Thoracic aorta (tissue), 2 donors: ENCODE measurements at places on chromosomes 13 and 19. TPM values are rescaled to one million over a fixed set of nuclear protein-coding genes. Genes with fewer than 3 reads are reported as not detected.

CCDC122 gene
- total RNA-seq = 1.1 TPM

DNA sequence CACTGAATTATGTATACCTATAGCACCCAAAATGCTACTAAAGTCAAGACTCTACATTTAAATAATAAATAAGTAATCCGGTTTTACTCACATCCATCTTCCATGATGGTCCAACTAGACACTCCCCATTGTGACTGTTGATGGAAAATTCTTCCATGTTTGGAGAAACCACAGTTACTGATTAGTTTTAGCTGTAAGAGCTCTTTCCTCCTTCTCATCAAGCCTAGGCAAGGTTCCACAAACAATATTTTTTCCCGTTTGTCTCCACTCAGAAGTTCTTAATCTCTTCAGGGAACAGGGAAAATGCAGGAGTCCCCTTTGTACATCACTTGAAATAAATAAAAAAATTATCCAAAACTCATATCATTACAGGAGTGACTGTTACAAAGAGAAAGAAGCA is 70.7 kb upstream of the EDNRB start:
- DNase-seq = no peak

PLD3 gene
- 531 TPM for total RNA-seq

C19orf85 gene
- total RNA-seq = not detected

CYP4F8 gene
- total RNA-seq = not detected

DNA sequence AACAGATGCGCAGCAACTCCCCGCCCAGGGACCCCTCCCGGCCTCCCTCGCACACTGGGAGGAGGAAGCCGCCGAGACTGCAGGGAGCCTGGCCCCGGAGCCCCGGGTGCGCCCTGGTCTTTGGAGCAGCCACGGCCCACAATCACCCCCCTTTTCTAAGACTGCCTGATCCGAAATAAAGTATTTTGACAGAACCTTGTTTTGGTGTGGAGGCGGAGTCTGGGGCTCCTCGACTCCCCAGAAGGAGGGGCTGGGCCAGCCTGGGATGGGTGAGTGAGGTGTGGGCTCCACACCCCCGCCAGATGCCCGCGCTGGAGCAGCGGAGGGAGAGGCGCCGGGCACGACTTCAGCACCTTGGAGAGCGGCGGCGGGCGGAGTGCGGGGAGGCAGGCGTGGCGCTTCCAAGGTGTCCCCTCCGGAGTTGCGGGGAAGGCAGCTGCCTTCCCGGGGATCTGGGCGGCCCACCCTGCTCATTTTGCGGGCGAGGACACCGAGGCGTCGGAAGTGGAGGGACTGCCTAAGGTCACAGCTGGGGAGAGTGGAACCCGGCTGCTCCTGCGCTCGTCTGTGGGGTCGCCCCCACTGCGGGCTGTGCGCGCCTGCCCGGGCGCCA is 9.4 kb downstream of the SIRT6 start:
- no peak for DNase-seq

ZNF568 gene
- total RNA-seq = 9.2 TPM

DNA sequence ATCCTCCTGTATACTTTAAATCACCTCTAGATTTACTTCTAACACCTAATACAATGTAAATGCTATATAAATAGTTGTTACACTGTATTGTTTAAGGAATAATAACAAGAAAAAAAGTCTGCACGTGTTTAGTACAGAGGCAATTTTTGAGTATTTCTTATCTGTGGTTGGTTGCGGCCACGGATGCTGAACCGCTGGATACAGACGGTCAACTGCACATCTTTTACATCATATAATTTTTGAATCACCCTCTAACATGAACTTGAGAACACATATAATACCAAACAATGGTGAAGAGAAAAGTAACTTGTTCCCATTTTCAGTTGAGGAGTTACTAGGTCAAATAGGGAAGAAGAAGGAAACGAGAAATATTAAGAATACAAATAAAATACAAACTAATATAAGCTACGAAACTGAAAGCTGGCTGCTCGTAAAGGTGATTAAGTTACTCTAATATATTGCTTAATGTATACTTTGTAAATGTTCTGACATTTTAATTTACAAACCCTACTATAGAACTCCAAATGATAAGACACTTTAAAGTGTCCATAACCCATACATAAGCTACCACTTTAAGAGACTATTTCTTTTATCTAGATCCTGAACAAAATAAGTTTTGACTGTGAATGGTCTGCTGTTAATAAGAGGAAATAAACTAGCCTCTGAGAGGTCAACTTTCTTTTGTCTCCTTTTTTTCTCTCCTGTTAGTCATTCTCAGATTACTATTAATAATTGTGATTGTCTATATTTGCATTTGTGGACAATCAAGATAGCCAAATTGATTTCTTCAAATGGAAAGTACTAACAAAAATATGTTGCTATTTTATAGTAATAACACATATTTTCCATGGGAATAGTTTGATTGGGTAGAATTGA is 457.4 kb downstream of the DIAPH3 start:
- DNase-seq = no peak

PRR22 gene
- 1.3 TPM for total RNA-seq
